ENCODE measurements at places on chromosomes 16 and 17.

GRCh38 chr17:80219013-80219762 is 945 bp downstream of the SGSH start:
- no peak for DNase-seq

DNA sequence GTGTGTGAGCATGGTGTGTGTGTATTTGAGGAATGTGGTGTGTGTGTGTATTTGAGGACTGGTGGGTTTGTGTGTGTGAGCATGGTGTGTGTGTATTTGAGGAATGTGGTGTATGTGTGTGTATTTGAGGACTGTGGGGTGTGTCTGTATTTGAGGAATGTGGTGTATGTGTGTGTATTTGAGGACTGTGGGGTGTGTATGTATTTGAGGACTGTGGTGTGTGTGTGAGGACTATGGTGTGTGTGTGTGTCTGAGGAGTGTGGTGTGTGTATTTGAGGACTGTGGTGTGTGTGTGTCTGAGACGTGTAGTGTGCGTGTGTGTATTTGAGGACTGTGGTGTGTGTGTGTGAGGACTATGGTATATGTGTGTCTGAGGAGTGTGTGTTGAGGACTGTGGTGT is 18.0 kb upstream of the CACNG1 start:
- no peak for DNase-seq

DNA sequence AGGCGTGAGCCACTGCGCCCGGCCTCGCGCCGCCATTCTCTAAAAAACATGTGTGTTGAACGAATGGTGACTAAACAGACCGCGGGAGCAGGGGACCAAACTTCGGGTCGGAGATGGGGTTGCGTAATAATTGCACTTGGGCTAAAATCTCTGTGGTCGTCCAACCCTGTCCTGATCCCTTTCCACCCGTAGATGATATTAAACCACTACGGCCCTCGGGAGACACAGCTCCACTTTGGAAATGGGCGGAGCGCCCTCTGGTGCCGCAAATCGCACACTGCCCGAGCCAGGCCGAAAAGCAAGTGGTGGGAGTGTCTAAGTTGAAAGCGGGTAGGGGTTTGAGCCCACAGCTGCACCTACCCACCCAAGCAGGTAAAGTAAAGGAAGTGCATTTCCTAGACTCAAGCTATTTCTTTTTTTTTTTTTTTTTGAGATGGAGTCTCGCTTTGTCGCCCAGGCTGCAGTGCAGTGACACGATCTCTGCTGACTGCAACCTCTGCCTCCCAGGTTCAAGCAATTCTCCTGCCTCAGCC is 17.0 kb downstream of the CAVIN1 start:
- DNase-seq: peak; percentile 83

DNA sequence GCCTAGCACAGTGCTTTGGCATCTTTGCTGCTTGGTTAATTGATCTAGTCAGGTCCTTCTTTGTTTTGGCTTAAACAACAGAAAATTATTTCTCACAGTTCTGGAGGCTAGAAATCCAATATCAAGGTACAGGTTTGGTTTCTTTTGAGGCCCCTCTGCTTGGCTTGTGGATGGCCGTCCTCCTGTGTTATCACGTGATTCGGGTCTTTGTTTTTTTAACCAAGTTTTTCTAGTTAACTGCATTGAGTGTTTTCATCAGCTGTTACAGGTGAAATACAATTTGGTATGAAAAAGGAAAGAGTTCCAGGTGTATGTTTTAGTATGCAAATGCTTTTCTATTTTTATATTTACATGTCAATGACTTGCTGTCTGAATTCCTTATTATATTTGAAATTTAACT is 2.8 kb downstream of the NLK start:
- no peak for DNase-seq

DNA sequence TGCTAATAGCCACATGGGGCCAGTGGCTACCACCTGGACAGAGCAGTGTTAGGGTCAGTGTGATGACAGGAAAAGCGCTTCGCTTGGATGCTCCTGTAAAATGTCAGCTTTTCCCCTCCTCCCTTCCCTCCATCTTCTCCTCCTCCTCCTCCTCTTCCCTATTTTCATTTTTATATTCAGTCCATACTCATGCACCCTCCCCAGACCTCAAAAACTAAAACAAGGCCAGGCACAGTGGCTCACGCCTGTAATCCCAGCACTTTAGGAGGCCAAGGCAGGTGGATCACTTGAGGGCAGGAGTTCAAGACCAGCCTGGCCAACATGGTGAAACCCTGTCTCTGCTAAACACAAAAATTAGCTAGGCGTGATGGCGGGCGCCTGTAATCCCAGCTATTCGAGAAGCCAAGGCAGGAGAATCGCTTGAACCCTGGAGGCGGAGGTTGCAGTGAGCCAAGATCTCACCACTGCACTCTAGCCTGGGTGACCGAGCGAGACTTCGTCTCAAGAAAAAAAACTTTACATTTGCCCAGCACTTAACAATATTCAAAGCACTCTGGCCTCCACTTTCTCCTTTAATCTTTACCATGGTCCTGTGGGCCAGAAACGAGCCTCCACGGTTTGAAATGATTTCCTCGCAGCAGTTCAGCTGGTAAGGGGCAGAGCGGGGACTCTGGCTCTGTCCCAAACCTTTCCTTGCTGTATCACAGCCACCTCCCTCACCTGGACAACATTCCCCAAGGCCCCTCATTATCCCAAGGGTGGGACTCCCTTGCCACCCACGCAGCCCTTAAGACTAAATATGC is 21.8 kb downstream of the ANKRD40 start:
- DNase-seq: no peak

DNA sequence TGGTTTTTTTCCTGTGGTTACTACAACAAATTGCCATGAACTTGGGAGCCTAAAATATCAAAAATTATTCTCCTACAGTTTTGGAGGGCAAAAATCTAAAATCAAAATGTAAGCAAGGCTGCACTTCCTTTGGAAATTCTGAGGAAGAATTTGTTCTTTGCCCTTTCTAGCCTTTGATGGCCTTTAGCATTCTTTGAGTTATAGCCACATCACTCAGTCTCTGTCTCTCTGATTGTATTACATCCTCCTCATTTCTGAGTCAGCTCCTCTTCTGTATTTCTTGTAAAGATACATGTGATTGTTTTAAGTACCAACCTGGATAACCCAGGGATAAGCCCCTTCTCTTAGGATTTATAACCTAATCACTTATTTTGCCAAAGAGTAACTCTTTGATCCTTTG is 282.0 kb downstream of the BCAS3 start:
- no peak for DNase-seq

DNA sequence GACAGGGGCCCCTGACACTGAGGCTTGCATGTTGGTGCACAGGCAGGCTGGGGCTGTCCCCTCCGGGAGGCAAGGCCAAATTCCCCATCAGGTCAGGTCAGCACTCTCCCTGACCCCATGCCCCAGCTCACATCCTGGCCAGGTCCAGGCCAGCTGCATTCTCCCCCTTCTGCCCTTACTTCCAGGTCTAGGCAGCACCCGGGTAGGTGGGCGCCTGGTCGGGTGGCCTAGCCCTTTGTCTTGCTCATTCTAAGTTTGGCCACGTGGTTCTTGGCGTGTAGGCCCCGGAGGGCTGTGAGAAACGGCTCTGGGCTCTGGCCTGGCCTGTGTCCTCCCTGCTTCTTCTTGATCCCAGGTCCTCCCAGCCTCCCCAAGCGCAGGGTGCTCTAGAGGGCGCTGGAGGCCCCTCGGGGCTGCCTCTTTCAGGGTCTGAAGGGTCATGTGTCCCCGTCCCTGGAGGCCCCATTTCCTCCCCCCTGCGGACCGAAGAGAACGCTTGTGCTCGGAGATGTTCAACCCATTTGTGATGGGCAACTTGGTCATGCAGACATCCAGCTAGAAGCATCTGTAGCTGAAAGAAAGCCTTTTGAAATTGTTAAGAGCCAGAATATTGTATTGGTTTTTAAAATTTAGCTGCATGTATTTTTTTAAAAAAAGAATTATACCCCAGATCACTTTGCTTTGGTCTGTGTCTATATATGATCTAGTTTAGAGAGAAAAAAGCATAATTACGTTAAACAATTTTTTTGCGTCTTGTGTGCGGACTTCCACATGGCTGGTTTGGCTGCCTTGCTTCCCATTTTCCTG is 6.7 kb downstream of the BAHCC1 start:
- DNase-seq: peak; percentile 69

DNA sequence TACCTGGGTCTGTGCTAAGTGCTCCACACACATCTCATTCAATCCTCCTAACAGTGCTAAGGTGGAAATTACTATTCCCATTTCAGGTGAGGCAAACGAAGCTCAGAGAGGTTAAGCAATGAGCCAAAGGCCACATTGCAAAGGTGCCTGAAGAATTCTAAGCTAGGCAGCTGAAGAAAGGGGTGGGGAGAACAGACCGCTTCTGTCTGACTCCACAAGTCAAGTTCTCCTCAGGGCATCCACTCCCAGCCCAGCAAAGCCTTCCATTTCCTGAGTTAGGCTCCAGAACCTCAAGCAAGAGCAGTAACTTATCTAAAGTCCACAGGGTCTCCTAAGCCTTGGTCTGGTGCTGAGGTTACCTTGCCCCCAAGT is 27.0 kb upstream of the MRPS23 start:
- no peak for DNase-seq

GRCh38 chr16:75102595-75102994 is 14.0 kb downstream of the LDHD start:
- DNase-seq: no peak

DNA sequence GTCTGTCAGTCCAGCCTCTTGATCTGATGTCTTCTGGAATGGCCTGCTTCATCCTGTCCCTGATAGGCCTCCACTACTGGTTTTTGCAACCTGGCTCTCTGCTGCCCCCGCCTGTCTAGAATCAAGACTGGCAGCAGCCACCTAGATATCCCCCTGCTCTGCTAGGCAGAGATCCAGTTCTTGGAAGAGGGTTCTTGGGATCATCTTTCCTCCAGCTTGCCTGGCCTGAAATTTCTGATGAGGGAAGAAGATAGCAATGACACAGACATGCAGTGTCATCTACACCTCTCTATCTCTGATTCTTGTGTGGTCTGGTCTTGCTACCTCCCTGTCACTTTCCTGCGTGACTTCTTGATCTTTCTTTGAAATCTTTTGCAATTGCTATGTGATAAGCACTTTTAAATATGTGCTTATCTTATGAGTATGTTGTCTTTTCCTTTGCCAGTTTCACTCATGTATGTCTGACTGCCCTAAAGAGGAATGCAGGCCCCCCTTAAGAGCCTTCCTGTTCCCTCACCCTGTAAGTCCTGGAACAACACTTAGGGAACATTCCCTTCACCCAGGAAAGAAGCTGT is 20.3 kb upstream of the NFATC3 start:
- peak; percentile 79 for DNase-seq

DNA sequence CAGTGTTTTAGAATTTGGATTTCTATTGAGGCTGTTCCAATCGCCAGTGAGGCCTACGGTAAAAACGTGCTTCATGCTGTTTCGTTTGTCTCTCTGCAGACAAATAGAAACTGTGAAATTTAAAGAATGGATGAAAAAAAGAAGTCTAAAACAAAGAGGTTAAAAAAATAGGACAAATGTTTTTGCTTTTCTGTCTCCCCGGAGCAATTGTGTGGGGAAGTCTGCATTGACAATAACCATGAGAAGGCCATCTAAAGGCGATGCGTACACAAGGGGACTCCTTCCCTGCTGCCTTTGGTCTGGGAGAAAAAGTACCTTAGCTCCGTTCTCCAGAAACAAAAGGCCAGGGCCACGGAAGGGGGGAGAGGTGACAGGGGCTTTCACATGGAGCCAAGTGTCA is 4.6 kb upstream of the ZFHX3 start:
- peak; percentile 72 for DNase-seq

- DNase-seq: no peak
Observed at GRCh38 chr17:12128946-12129345, 108.3 kb downstream of the MAP2K4 start.

DNA sequence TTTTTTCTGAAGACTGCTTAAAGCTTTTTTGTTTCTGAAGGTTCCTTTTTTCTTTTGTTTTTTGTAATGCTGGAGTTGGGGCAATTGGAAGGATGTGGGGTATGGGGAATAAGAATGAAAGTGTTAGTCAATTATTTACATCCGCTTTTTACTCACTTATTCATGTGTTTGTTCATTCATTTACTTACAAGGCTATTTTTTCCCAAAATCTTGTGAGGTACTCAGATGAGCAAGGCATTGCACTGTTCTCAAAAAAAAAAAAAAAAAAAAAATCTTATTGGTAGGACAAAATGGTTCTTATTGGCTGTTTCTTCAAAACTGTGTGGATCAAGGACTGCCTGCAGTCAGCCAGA is 55.7 kb downstream of the PLD6 start:
- no peak for DNase-seq

DNA sequence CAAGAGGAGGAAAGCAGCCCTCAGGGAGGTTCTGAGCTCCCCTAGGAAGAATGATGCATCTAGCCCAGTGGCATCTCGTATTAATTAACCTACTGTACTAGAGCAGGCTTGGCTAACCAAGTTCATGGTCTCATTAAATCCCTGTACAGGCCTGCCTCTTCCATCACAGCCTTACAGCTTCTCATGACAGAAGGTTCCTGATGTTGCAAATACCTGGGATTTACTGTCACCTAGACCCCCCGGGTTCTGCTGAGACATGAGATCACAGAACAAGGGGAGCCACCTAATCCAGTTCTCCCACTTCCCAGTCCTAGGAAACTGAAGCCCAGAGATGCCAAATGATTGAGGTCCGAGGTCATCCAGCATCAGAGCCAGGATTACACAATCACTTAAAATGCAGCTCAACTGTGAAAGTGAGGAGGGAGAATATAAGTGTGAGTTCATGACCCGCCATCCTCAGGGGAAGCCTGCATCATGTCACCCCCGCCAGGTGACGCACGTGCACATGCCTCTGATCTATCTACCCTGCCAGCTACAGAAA is 23.9 kb downstream of the ACLY start:
- DNase-seq: no peak

GRCh38 chr17:70181866-70182265 is 12.5 kb downstream of the KCNJ2 start:
- no peak for DNase-seq

GRCh38 chr17:27668488-27668823 is 37.5 kb downstream of the LGALS9 start:
- no peak for DNase-seq

DNA sequence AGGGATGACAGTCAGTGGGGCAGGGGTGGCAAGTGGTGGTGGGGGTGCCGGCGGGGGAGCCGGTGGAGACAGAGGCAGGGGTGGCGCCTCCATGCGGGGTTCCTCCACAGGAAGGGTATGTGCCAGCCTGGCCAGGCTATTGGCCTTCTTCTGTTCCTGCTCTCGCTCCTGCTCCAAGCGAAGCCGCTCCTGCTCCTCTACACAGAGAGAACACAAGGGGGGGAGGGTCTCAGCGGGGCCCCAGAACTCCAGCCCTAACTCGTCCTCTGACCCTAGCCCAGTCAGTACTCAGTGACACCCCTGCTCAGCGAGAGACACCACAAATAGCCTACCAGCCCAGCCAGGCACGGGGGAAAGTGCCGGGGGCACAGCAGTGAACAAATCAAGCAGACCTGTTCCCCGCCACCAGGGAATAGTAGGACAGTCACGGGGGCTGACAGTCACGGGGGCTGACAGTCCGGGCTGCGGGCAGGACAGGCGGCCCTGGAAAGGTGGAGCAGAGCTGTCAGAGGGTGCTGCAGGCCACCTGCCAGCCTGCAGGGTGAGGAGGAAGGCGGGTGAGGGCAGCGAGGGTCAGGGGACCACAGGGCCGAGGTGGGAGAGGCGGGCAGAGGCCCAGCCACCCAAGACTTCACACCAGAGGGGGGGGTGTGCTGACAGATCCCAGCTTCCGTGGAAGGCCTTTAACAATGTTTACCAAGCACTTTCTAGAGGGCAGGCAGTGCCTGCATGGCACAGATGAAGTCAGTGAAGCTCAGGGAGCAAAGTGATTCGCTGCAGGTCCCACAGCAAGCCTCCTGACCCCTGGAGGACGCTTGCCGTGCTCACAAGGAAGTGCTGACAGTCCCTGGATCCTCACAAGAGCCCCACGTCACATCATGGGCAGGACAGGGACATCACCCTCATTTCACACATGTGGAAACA is 5.3 kb downstream of the MNT start:
- DNase-seq: no peak

GRCh38 chr16:80164966-80165550 is 375.7 kb upstream of the DYNLRB2 start:
- DNase-seq: peak; percentile 38
